A549 treated with Hydrocortisone at 1 μM for 4 hours (cell line): ENCODE measurements at places on chromosomes 6 and 20. TPM values are rescaled to one million over a fixed set of nuclear protein-coding genes. Genes with fewer than 3 reads are reported as not detected.

The SFT2D1 gene
- total RNA-seq: 38.8 to 41.8 TPM (median 40.0 TPM) in 5 replicates

The TOX2 gene
- total RNA-seq: 10.6 to 14.3 TPM (median 14.2 TPM) in 5 replicates

The EPPIN gene
- total RNA-seq: not detected in 5 replicates

The HNF4A gene
- 15.4 to 20.8 TPM (median 18.8 TPM) in 5 replicates for total RNA-seq

The XRN2 gene
- total RNA-seq: 88.0 to 126 TPM (median 96.2 TPM) in 5 replicates

The SLC32A1 gene
- total RNA-seq: not detected in 5 replicates

The GZF1 gene
- 9.2 to 12.6 TPM (median 11.3 TPM) in 5 replicates for total RNA-seq

The ZNF311 gene
- total RNA-seq: 0.11 to 0.22 TPM (median 0.15 TPM) in 5 replicates

The GSS gene
- total RNA-seq: 55.9 to 60.4 TPM (median 57.3 TPM) in 5 replicates

The SLC44A4 gene
- 0.03 to 0.14 TPM (median 0.06 TPM) in 4 of 5 replicates, not detected in the other for total RNA-seq

The HLA-DMA gene
- 3.2 to 3.9 TPM (median 3.3 TPM) in 5 replicates for total RNA-seq

The FGD2 gene
- total RNA-seq: 0.03 TPM in 1 of 5 replicates, not detected in the others

The PRR18 gene
- total RNA-seq: 0.06 to 0.30 TPM (median 0.15 TPM) in 5 replicates

The PTPRT gene
- not detected in 5 replicates for total RNA-seq

The SUMO4 gene
- total RNA-seq: not detected in 5 replicates

The PDE7B gene
- 0.62 to 0.73 TPM (median 0.63 TPM) in 5 replicates for total RNA-seq

The MUC22 gene
- 0.01 to 0.03 TPM (median 0.02 TPM) in 4 of 5 replicates, not detected in the other for total RNA-seq

The CEP85L gene
- total RNA-seq: 1.1 to 1.8 TPM (median 1.4 TPM) in 5 replicates

The TFAP2A gene
- total RNA-seq: 9.1 to 10.4 TPM (median 9.5 TPM) in 5 replicates

The C20orf141 gene
- 0.28 to 0.69 TPM (median 0.53 TPM) in 5 replicates for total RNA-seq

The FABP7 gene
- not detected in 5 replicates for total RNA-seq

The CCM2L gene
- total RNA-seq: 0.28 to 0.68 TPM (median 0.36 TPM) in 5 replicates

The CST4 gene
- total RNA-seq: not detected in 5 replicates

The SGK2 gene
- 7.1 to 8.1 TPM (median 7.2 TPM) in 5 replicates for total RNA-seq

The FHL5 gene
- not detected in 5 replicates for total RNA-seq

The CEP57L1 gene
- 6.0 to 9.9 TPM (median 8.6 TPM) in 5 replicates for total RNA-seq

The GSTA4 gene
- 7.8 to 9.8 TPM (median 8.5 TPM) in 5 replicates for total RNA-seq

The PTGIS gene
- total RNA-seq: 0.02 to 0.07 TPM (median 0.05 TPM) in 3 of 5 replicates, not detected in the others

The MBOAT1 gene
- 2.1 to 3.5 TPM (median 2.2 TPM) in 5 replicates for total RNA-seq

The ABHD16B gene
- total RNA-seq: 0.08 to 0.13 TPM in 2 of 5 replicates, not detected in the others

The FRMD1 gene
- total RNA-seq: 0.03 to 0.07 TPM in 2 of 5 replicates, not detected in the others

The ENPP5 gene
- not detected in 5 replicates for total RNA-seq

The ECT2L gene
- total RNA-seq: not detected in 5 replicates

The OR2J3 gene
- total RNA-seq: not detected in 5 replicates

The TGM3 gene
- 0.06 to 0.12 TPM (median 0.07 TPM) in 4 of 5 replicates, not detected in the other for total RNA-seq

The MC3R gene
- total RNA-seq: not detected in 5 replicates
